ENCODE measurements at places on chromosomes 4 and X.

GRCh38 chrX:36640232-36640631 lies 367.9 kb upstream of the FAM47C start:
- no peak for DNase-seq

DNA sequence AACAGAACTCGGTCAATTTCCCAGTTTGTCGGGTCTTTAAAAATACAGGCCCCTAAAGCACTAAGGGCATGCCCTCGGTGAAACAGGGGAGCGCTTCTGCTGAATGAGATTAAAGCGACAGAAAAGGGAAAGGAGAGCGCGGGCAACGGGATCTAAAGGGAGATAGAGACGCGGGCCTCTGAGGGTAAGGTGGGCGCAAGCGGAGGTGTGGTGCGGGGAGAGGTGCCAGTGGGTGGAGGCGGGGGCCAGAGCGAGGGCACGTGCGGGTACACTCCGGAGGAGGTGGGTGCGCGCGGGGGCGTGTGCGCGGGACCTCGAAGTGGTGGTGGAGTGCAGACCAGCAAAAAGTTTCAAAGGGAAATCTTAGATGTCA lies 787 bp upstream of the TET2 start:
- no peak for DNase-seq

DNA sequence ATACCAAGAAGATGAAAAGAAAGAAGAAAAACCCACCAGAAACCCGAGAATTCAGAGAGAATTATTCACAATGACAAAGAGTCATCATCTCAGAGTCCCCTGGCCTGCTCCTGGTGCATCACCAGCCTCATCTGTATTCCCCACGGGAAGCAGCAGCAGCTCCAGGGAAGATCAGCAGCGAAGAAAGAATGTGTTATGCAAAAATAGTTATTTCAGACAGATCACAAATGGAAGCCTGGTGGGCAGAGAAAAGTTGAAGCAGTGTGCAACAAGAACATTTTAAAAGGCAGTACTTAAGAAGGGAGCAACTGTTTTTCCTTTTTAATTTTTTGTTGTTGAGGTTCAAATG lies 189.2 kb downstream of the PPP3CA start:
- no peak for DNase-seq

GRCh38 chrX:101452056-101452455 lies 33.2 kb upstream of the ARMCX4 start:
- DNase-seq: no peak

DNA sequence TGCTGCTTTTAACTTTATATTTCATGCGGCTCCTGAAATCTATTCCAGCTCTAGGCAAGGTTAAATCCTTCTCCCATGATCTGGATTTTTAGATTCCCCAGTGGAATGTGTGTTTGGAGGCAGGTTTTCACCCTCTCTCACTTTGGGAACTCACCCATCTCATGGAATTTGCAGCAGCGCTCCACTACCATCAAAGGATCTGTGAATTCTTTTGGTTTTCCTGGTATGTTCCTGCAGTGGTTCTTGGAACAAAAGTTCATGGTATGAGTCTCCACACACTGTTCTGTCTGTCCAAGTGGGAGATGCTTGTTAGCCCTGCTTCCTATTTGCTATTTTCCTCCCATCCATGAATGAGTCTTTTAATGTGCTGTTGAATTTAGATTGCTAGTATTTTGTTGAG lies 14.0 kb downstream of the APOOL start:
- DNase-seq: no peak

DNA sequence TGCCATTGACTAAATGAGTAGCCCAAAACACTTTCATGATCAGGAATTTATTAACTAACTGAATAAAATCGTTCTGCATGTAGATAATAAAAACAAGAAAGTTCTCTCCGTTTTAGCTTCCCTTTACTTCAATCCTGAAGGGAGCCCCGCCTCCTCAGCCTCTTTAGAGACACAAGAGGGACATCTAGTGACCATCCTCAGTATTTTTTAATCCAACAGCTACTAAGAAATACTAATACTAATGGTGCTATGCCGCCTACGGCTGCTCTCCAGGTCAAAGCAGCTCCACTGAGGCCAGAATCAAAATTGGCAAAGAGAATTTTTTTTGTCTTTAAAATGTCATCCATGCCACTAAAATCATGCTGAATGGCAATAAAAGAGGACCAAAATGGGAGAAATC lies 3.2 kb upstream of the PCDH19 start:
- no peak for DNase-seq

- no peak for DNase-seq
These were observed 134.2 kb downstream of the EIF4E start for GRCh38 chr4:98794565-98795205.

GRCh38 chr4:1234811-1235292 lies 14.1 kb downstream of the CTBP1 start:
- no peak for DNase-seq

DNA sequence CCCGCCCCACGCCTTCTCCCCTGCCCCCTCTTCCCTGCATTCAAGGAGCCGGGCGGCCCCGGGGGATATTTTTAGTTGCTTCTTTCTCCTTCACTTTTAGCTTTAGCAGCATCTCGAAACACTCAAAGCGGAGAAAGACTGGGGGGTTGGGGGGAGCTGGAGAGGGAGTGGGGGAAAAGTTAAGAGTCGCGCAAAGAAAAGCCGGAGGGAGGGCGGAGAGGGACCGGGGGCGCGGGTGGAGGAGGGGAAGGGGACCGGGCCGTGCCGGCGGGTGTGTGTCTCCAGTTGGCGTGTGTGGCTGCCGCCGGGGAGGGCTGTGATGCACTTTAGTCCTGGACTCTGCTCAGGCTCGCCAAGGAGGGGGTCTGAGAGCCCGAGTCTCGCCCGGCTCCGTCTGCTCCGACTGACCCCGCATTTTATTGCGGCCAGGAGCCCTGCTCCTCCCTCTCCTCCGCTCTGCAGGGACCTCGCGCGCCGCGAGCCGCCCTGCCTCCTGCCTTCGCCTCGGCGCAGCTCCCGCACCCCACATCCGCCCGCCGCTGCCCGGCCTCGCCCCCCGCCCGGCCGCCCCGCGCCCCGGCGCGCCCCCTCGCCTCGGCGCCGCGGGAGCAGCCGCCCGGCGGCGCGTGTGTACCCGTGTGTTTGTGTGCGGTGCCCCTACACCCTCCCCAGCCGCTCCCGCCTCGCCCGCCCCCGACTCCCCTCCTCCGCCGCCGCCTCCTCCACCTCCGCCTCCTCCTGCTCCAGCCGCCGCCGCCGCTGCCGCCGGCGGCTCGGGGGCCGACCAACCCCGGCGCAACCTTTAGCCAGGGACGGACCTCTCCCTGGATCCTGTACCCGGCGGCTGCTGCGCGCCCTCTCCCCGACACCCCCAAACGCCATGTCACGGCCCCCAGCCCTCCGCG lies 1.4 kb downstream of the ZNF827 start:
- DNase-seq: no peak

DNA sequence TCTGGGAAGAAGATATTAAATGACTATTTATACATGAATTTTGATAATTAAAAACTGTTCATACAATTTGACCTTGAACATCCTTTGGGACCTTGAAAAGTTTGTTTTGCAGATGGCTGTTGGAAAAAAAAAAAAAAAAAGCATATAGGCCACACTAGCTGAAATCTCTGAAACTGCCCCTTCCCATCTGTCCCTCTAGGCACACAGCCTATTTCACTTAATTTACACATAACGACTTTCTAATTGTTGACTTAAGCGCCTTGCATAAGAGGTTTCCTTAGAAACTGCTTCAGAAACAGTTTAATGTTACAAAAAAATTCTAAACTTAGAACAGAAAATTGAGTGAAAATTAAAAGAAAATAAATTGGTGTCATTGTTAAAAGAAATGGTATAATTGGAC lies 131.0 kb downstream of the COX18 start:
- no peak for DNase-seq

GRCh38 chrX:110167952-110168451 lies 149.9 kb downstream of the AMMECR1 start:
- DNase-seq: no peak

GRCh38 chr4:25481648-25482047 lies 104.6 kb downstream of the ANAPC4 start:
- DNase-seq: no peak

DNA sequence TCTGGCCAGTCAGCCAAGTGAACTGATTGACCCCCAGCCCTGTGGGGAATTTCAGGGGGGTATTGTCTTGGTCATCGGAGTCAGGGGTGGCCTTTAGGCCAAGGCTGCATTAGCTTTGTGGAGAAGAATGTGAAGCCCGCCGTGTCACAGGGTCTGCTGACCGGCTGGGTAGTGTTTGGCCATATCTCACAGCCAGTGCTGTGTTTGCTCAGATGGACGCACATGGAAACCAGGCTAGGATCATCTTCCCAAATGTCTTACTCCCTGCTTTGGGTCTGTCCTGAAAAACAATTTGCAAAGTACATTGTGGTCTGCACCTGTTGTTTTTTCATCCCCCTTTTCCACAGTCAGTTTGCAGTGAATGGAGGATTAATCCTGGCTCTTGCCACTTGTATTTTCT lies 13.0 kb downstream of the TMEM164 start:
- DNase-seq: no peak

DNA sequence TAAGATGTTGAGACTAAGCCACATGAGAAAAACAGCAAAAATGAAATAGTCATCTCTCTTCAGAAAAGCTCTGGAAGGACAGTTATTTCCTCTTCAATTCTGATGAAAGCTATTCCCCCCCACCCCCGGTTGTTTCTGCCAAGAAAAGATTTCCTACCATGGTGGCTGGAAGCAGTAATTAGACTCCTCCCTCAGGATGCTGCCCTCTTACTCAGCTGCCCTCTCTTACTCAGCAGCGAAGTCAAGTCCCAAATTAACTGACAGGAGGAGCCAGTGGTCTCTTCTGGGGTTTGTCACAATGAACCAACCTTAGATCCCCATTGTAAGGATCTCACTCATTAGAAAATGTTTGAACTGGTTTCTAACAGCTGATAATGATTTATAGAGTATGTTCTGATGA lies 38.0 kb downstream of the GPM6B start:
- DNase-seq: no peak

- no peak for DNase-seq
These were observed 34.2 kb downstream of the TSC22D3 start for GRCh38 chrX:107741404-107741790.

- DNase-seq: no peak
These were observed 70.5 kb upstream of the HGFAC start for GRCh38 chr4:3371033-3372001.

DNA sequence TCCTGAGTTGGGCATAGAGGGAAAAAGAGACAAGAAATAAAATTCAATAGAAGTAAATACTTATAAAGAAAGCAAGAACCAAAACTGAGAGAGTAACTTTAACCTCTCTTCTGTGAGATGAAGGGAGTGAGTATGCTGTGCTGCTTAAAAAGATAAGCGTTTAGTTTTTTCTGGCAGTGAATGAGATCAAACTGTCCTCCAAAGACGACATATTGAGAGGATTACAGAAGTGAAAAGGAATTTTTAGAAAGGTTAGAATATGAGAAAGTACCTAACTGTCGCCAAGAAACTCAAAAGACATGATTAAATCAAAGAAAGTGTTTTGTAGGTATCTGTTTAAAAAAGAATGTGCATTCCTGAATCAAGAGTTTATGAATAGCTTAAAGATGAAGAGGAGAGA lies 16.0 kb downstream of the GAB1 start:
- no peak for DNase-seq

DNA sequence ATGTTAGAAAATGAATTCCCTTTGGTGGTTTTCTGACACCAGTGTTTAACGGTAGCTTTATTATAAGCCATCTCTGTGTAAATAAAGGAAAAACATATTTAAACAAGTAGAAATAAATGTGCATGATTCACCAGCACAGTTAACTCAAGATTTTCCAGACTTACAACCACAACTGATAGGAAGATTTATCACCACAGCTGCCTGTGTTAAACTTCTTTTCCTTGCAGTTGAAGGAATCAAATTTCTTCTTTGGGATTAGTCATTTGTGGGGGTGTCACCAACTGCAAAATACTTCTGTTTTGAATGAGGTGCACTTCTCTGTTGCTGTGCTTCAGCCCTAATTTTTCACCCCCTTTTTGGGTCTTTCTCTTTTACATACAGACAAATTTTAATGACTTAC lies 128.1 kb upstream of the STK26 start:
- DNase-seq: no peak

- DNase-seq: no peak
These were observed 427.9 kb downstream of the SPRY1 start for GRCh38 chr4:123824524-123824923.

Measured in ascending aorta (tissue), 2 donors.